ENCODE measurements at places on chromosomes 5 and 9. TPM values are rescaled to one million over a fixed set of nuclear protein-coding genes. Genes with fewer than 3 reads are reported as not detected.

TAF1L gene
- 0.05 TPM for total RNA-seq

MLLT3 gene
- total RNA-seq, result 112 TPM

PDE6A gene
- not detected for total RNA-seq

CLIC3 gene
- 3.6 TPM for total RNA-seq

PCDHA6 gene
- not detected for total RNA-seq

CDH18 gene
- not detected for total RNA-seq

GCNT4 gene
- 2.1 TPM for total RNA-seq

GABRP gene
- not detected for total RNA-seq
